ENCODE measurements at places on chromosomes 7 and 10.

DNA sequence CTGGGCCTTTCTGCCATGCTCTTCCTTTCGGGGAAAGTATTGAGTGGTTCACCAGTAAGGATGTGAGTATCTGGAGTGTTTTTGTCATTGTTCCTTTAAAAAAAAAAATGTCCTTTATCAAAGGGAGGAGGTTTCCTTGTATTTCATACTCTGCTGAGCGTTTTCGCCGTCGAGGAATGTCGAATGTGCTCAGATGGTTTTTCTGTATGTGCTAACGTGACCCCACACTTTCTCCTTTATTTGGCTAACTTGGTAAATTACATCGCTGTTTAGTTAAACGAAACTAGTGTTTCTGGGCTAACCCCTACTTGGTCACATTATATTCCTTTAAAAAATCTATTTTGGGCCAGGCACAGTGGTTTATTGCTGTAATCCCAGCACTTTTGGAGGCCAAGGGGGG is 45.9 kb downstream of the INPP5A start:
- DNase-seq: no peak

- DNase-seq: no peak
Observed at GRCh38 chr7:51606601-51607154, 290.1 kb upstream of the COBL start.

GRCh38 chr7:24902931-24903330 is 77.0 kb downstream of the OSBPL3 start:
- DNase-seq: no peak

DNA sequence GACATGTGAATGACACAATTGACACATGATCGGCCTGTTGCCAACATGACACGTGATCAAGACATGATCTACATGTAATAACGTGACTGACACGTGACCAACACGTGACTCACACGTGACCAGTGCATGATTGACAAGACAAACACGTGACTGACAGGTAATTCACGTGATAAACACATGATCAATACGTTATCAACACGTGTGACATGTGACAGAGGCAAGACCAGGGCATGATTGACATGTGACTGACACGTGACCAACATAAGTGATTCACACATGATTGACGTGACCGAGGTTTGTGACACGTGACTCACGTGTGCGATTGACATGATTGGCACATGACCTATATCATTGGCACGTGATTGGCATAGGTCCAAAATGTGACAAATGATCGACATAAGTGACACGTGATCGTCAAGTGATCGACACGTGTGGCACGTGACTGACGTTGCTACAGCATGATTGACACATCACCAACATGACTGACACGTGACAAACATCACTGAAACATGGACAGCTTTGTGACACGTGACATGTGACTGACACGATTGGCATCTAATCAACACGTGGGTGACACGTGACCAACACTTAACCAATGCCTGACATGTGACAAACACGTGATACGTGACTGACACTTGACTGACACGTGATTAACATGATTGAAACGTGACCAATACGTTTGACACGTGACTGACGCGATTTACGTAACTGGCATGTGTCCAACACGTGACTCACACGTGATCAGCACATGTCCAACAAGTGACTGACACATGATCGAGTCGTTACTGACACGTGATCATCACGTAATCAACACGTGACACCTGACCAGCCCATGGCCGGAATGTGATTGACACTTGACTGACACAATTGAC is 23.0 kb downstream of the CRPPA start:
- no peak for DNase-seq

DNA sequence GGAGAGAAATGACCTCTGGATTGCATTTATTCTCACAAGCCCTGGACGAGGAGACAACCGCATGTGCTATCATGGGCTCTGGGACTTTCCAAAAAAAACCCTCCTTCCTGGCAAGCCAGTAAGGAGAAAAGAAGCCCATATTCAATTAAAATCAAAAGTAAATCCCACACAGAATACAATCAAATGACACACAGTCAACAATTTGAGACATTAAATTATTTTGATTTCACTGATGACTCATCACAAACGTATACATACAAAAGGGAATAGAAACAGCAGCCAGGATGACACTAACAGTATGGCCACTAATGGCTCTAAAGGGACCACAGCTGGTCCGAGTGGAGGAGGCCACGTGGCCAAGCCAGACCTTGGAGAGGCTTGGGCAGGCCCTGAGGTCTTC is 24.9 kb downstream of the LRRC20 start:
- DNase-seq: no peak

- DNase-seq: no peak
Observed at GRCh38 chr10:51937308-51938140, 238.1 kb upstream of the CSTF2T start.

All from activated CD8-positive, alpha-beta memory T cell treated with anti-CD3 and anti-CD28 coated beads, Interleukin-2, amount 50 U/mL, for 48 hours (primary cell).